ENCODE measurements at places on chromosomes 3 and 15.

GRCh38 chr15:77622934-77623754 lies 9.6 kb downstream of the LINGO1 start:
- no peak for DNase-seq

DNA sequence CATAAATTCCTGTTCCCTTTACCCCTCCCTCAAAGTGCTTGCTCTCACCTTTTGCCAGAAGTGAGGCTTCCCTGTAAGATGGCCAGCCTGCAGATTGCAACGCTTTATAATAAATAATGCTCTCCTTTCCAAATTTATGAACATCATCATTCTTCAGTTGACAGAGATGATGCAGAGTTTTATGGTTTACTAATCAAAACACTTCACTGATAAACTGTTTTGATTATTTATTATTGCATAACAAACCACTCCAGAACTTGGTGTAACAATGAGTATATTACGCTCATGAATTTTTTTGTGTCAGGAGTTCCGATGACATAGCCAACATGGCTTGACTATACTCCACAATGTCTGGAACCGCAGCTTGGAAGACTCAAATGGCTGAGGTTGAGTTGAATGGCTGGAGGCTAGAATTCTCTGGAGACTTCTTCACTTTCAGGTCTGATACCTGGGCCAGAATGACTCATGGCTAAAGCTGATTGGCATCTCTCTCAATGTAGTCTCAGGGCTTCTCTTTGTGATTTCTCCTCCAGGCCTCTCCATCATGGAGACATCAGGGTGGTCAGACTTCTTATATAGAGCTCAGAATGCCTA lies 27.3 kb upstream of the TGFBR2 start:
- no peak for DNase-seq

DNA sequence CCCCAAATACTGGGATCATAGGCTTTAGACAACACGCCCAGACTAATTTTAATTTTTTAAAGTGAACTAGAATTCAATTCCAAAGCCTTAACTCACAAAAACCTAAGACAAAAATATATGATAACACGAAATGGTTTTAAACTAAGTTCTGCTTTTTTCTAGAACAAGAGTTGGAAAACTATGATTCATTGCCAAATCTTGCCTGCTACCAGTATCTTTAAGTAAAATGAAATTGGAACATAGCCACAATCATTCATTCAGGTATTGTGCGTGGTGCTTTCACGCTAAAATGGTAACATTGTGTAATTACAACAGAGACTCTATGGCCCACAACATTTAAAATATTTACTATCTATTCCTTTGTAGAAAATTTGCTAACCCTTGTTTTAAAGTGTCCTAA lies 488.0 kb upstream of the ZNF385D start:
- DNase-seq = no peak

DNA sequence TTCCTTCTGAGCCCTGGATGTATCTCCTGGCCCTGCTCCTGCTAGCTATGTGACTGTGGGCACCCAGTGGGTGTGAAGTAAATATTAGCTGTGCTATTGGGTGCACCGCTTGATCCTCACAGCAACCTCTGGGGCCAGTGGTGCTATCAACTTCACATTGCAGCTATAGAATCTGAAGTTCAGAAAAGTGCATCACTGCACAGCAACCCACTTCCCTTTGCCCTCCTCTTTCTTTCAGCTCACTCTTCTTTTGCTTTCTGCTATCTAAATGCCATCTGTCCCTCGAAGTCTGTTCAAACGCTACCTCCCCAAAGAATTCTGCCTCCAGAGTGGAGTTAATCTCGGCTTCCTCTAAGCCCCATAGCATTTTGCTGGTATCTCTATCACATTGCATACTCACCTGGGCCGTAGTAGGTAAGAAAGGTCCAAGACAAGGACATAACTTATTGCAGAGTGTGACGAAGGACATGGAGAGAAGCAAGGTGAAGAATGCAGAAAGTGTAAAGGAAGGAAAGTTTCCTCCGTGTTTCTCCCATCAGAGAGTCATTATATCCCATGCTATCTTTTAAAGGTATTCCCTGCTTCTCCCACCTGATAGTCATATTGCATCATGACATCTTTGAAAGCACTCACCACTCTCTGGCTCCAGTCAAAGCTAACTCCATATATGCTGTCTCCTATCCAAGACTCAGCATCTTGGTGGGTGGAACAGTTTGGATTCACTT lies 57.1 kb upstream of the BCL6 start:
- DNase-seq = no peak

GRCh38 chr3:4751029-4751501 lies 228.2 kb upstream of the BHLHE40 start:
- no peak for DNase-seq
